ENCODE measurements at places on chromosomes 7 and 10.

GRCh38 chr10:130927157-130927556 lies 384.4 kb downstream of the TCERG1L start:
- no peak for DNase-seq

DNA sequence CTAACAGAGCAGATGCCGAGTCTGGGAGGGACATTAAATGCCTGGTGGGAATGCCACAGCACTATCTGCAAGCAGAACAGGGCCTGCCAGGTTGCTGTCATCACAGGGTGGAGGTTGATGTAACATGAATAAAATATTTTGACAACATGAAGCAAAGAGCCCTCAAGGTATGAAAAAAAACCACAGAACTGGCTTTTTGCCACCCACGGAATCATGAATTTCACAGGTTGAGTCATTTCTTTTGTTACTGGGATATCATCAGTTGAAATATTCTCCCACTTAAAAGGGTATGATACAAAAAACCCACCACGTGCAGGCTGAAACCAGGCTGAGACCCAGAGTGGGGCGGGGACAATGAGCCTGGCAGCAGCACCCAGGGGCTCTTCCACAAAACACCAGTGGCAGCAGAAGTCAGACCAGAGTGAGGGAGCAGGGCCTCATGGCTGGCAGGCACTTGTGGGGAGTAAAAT lies 220.1 kb downstream of the TNS3 start:
- DNase-seq: no peak

- no peak for DNase-seq
These were observed 559.7 kb upstream of the MGMT start for GRCh38 chr10:128907155-128907941.

GRCh38 chr7:92751902-92752901 lies 84.2 kb downstream of the CDK6 start:
- DNase-seq: no peak

GRCh38 chr10:7206412-7207100 lies 204.3 kb downstream of the SFMBT2 start:
- no peak for DNase-seq

DNA sequence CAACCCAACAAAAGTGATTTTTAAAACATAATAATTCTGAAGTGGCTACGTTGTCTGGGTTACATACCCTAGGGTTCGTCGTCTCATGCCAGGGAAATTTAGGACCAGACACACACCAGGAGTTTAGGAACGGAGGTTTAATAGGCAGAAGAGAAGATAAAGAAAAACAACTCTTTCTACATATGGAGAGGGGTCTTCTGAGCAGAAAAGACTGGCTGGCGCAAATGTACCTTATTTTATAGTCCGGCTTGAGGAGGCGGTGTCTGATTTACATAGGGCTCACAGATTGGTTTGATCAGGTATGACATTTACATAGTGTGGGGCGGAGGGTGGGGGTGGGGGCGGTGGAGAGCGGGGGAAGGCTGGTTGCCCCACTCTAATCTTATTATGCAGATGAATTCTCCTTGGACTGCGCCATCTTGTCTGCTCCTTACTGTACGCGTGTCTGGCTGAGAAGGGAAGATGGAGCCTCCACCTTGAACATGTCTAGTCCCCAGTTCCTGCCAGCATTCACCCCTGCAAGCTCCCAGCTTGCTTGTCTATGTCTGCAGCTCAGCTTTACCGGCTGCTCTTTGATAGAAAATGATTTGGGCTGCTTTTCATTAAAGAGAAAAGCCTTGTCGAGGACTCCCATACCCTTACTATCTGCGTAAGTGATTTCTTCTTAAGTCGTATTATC lies 98.7 kb downstream of the RALA start:
- DNase-seq: no peak

DNA sequence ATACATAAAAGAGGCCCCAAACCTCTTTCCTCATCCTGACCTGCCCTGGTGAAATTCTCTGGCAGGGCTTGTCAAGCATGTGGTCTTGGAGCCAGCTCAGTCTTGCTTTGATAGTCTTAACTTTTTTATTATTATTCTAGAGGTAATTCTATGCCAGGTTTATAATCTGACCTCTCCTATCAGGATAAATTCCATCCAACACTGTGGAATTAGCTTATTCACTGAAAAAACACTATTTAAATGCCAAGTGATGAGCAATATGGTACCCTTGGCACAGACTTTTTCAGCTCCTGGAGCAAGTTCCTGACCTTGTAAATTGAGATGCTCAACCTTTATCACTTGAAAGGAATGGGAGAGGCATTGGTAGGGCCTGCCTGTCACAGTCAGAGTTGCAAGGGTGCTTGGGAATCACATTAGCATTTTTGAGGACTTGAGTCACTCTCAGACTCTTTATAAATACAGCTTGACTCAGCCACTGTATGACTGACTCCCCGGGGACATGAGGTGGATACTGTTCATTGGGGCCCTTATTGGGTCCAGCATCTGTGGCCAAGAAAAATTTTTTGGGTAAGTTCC lies at the start of gene CPA4:
TSS of gene CPA4 (plus strand) at position 480 of the 576 bp plus-strand sequence. CDS start at position 500, 20 bp downstream.
- no peak for DNase-seq

DNA sequence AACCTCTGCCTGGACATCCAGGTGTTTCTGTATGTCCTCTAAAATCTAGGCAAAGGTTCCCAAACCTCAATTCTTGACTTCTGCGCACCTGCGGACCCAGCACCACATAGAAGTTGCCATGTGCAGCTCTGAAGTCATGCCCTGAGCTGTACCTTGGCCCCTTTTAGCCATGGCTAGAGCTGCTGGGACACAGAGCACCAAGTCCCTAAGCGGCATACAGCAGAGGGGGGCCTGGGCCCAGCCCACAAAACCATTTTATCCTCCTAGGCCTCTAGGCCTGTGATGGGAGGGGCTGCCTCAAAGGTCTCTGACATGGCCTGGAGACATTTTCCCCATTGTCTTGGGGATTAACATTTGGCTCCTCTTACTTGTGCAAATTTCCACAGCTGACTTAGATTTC lies 14.6 kb downstream of the TMEM243 start:
- no peak for DNase-seq

GRCh38 chr10:100894589-100895294 lies 18.0 kb upstream of the SLF2 start:
- no peak for DNase-seq

- no peak for DNase-seq
These were observed 957.0 kb downstream of the LRMDA start for GRCh38 chr10:76388321-76389023.

DNA sequence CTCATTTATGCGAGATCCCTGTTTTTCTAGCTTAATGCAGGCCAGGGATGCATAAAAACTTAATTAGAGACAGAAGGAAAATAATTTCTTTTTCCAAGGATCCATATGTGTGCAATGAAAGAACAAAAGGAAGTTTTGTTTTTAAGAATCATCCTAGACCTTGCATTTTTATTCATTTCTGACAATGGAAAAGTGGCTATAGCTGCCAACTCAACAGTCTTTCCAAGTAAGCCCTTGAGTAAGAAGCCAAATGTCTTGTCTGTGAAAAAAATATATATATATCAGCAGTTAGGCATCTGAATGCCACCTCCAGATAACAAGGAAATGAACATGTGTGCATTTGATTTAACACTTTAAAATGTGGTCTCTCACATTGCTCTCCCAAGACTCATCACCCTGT lies 1397.6 kb downstream of the GATA3 start:
- DNase-seq: no peak

- DNase-seq: no peak
These were observed 442.4 kb downstream of the TYW1 start for GRCh38 chr7:67438913-67439505.

- no peak for DNase-seq
These were observed 1.4 kb downstream of the ZNF438 start for GRCh38 chr10:31030260-31030659.

- DNase-seq: no peak
These were observed 51.1 kb downstream of the NOD1 start for GRCh38 chr7:30427296-30428070.

DNA sequence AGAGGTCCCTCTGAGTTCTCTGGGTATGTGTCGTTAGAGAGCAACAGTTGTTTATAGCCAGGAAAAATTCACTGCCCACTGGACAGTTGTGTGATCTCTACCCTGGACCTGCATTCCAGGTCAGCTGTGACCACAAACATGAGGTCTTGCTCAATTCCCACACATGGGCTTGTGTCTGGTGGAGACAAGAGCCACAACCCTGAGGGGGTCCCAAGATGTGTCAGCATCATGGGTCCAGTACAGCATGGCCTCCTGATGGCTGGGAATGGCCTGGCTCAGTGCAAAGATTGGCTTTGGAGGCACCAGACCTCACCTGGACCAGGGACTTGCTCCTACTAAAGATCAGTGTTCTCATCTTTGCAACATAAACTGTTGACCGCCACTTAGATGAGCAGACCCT lies 751.6 kb downstream of the GRID1 start:
- DNase-seq: no peak

- no peak for DNase-seq
These were observed 195.8 kb upstream of the NEBL start for GRCh38 chr10:21092683-21093524.

Measured in stimulated activated CD4-positive, alpha-beta T cell treated with anti-CD3 and anti-CD28 coated beads, Interleukin-1b, Interleukin-23, amount 100 ng/mL, for 4 hours (primary cell).